ENCODE measurements at places on chromosomes 16 and 17. TPM values are rescaled to one million over a fixed set of nuclear protein-coding genes. Genes with fewer than 3 reads are reported as not detected.
A peak's percentile ranks its signal among the peaks of the same experiment; 100 is the strongest.

EARS2 gene
- polyA plus RNA-seq = 26.2 TPM

CA4 gene
- polyA plus RNA-seq = not detected

CCL23 gene
- polyA plus RNA-seq = 1.6 TPM

GFAP gene
- polyA plus RNA-seq = 0.32 TPM

PRR35 gene
- not detected for polyA plus RNA-seq

- no peak overlapping the region for H3K4me3 ChIP-seq
- no peak overlapping the region for H3K27ac ChIP-seq
- H3K4me1 ChIP-seq = no peaks in the 10 kb centered on the region
- H3K36me3 ChIP-seq = no peaks in the 10 kb centered on the region
- no peaks in the 10 kb centered on the region for H3K27me3 ChIP-seq
These were observed 231.6 kb upstream of the DYNLRB2 start for GRCh38 chr16:80309178-80309577.

DNA sequence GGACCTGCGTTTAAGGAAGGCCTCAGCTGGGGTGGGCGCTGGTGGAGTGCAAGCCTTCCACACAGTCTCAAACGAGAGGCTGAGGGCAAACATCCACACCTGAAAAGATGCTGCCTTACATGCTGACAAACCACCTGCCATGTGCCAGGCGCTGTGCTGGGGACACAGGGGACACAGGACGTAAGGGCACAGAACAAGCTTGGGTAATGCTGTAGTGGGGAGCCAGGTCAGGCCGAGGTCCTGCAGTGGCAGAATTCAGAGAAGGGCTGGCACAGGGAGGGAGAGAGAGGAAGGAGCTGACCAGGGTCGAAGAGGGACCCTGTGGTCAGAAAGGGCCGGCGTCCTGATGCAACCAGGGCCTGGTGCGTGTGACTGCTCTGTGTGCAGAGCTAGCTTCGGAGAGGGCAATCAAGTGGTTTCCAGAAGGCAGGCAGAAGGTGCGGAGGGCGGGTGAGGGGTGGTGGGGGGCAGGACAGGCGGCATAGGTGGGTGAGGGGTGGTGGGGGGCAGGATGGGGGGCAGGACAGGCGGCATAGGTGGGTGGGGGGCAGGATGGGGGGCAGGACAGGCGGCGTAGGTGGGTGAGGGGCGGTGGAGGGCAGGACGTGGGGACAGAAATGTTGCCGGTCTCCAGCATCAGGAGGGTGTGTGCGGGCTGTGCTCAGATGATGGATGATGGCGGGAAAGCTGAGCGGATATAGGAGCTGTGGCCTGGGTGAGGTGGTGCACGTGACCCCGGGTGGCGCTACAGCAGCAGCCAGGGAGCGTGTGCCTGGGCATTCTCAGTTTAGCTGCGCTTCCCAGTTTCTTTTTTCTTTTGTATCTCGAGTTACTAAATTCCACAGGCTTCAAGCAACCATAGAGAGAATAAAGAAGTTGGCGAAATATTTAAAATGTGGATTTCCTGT is 18.8 kb downstream of the TELO2 start:
- H3K36me3 ChIP-seq = peaks cover 11% of the 10 kb centered on the region
- no peak overlapping the region for H3K27ac ChIP-seq
- DNase-seq = no peak
- no peak overlapping the region for H3K4me3 ChIP-seq

- H3K27me3 ChIP-seq = peaks cover 23% of the 10 kb centered on the region
- no peaks in the 10 kb centered on the region for H3K4me1 ChIP-seq
- H3K27ac ChIP-seq = no peak within 1 kb of the TSS
- peak; percentile 93 for DNase-seq
- H3K4me3 ChIP-seq = no peak within 1 kb of the TSS
These were observed at the start of gene TEKT1 for GRCh38 chr17:6831661-6832263. TSS of gene TEKT1 (minus strand) at chr17:6831729. CDS start at chr17:6830376, 1,353 bp downstream.

GRCh38 chr16:89616623-89617022 is 3.2 kb downstream of the DPEP1 start:
- peak overlapping the region; percentile 48 for H3K27ac ChIP-seq
- DNase-seq = no peak
- no peaks in the 10 kb centered on the region for H3K36me3 ChIP-seq
- no peak overlapping the region for H3K4me3 ChIP-seq

GRCh38 chr17:48814504-48814903 is 2.5 kb downstream of the TTLL6 start:
- no peak overlapping the region for H3K27ac ChIP-seq
- no peaks in the 10 kb centered on the region for H3K27me3 ChIP-seq
- peak; percentile 68 for DNase-seq
- peaks cover 3% of the 10 kb centered on the region for H3K4me1 ChIP-seq
- H3K36me3 ChIP-seq = no peaks in the 10 kb centered on the region

GRCh38 chr17:70028978-70029767 is 45.9 kb upstream of the KCNJ16 start:
- H3K27me3 ChIP-seq = no peaks in the 10 kb centered on the region
- peak; percentile 9 for DNase-seq
- H3K36me3 ChIP-seq = no peaks in the 10 kb centered on the region
- no peak overlapping the region for H3K4me3 ChIP-seq
- H3K4me1 ChIP-seq = no peaks in the 10 kb centered on the region

- H3K27ac ChIP-seq = no peak overlapping the region
- H3K27me3 ChIP-seq = no peaks in the 10 kb centered on the region
- DNase-seq = no peak
- no peaks in the 10 kb centered on the region for H3K36me3 ChIP-seq
These were observed 6.0 kb upstream of the ATP1B2 start for GRCh38 chr17:7644775-7645174.

- H3K4me1 ChIP-seq = no peaks in the 10 kb centered on the region
- H3K27ac ChIP-seq = no peak overlapping the region
- H3K4me3 ChIP-seq = no peak overlapping the region
- H3K27me3 ChIP-seq = no peaks in the 10 kb centered on the region
- peaks cover 16% of the 10 kb centered on the region for H3K36me3 ChIP-seq
These were observed 25.9 kb upstream of the FOXJ1 start for GRCh38 chr17:76166906-76167305.

GRCh38 chr16:7653746-7654461 is 321.3 kb downstream of the RBFOX1 start:
- H3K4me1 ChIP-seq = no peaks in the 10 kb centered on the region
- no peak overlapping the region for H3K27ac ChIP-seq

- H3K27ac ChIP-seq = no peak overlapping the region
- DNase-seq = no peak
- H3K36me3 ChIP-seq = no peaks in the 10 kb centered on the region
- H3K4me3 ChIP-seq = no peak overlapping the region
These were observed 88.5 kb downstream of the ANKRD11 start for GRCh38 chr16:89401641-89402445.

- no peaks in the 10 kb centered on the region for H3K27me3 ChIP-seq
- H3K4me3 ChIP-seq = no peak overlapping the region
- no peak for DNase-seq
- H3K27ac ChIP-seq = no peak overlapping the region
These were observed 1.5 kb downstream of the LIMD2 start for GRCh38 chr17:63698381-63698885.

GRCh38 chr16:78932355-78932943 is 668.1 kb downstream of the MAF start:
- no peaks in the 10 kb centered on the region for H3K4me1 ChIP-seq
- H3K27me3 ChIP-seq = no peaks in the 10 kb centered on the region
- no peak overlapping the region for H3K27ac ChIP-seq
- H3K36me3 ChIP-seq = no peaks in the 10 kb centered on the region
- H3K4me3 ChIP-seq = no peak overlapping the region
